ENCODE measurements at places on chromosomes 16 and 17.
A peak's percentile ranks its signal among the peaks of the same experiment; 100 is the strongest.

GRCh38 chr16:66832661-66833305 is 2.0 kb upstream of the NAE1 start:
- DNase-seq: peak; percentile 14

- DNase-seq: no peak
Observed at GRCh38 chr17:19510903-19511302, 22.8 kb upstream of the SLC47A1 start.

DNA sequence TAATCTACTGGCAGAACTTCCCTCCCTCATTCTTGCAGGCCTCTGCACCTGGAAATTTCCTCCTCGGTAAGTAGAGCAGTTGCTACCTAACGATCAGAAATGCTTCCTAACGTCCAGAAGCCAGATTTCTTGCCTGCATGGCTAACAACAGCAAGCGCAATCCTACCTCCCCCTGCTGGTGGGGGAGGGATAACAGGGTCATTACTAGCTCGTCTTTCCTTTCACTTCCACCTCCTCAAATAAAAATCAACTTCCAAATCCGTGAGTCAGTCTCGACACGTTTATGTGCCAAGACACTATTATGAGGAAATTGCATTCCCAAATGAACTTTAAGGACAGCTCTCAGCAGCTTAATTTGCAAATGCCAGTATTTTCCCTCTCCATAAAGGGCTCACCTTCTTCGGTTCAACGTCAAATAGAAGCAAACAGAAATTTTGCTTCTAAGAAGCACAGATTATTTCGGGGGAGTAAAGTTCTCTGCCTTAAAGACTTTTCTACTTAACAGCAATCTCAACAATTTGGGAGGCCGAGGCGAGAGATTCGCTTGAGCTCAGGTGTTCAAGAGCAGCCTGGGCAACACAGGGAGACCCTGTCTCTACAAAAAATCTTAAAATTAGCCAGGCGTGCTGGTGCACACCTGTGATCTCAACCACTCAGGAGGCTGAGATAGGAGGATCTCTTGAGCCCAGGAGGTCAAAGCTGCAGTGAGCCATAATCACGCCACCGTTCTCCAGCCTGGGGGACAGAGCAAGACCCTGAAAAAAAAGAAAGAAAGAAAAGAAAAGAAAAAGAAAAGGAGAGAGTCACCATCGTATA is 188.6 kb upstream of the PSMD7 start:
- DNase-seq: no peak

DNA sequence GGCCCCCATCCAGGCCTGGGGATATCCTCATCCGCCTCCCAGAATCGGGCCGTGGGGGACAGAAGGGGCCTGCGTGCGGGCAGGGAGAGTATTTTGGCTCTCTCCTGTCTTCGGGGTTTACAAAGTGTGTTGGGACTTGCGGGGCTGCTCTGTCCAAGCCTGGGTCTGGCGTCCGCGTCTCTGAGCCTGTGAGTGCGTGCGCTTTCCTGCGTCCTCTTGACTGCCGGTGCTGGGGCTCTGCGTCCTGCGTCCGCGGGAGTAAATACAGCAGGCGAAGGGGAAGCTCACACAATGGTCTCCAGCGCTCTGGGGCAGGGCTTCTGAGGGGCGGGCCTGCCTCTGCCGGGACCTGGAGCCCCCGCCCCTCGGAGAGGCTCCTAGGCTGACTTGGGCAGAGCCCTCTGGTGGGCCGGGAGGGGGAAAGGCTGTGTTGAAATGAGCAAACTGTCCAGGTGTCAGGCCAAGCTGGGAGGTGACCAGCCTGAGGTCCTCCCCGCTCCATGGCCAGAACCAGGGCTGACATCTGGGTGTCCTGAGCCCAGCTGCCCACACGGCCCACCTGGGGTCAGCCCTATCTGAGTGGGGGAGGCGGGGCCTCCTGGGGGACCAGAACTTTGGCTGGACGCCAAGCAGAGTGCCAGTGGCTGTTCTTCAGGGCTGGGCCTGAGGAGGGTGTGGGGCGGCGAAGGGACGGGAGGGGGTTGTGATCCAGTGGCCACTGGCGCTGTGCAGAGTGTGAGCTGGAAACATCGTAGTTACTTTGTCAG is 233.6 kb downstream of the SEC14L1 start:
- DNase-seq: no peak

DNA sequence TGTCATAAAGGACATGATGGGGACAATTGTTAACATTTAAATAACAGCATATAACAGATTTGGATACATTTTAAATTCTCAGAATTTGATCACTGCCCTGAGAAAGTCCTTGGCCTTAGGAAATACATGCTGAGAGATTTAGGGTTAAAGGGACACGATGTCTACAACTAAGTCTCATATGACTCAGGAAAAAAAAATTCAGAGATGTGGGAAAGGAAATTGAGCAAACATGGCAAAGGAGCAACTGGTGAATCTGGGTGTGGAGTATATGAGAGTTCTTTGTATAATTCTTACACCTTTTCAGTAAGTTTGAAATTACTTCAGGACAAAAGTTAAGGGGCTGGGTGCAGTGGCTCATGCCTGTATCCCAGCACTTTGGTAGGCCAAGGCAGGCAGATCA is 18.2 kb downstream of the MPP3 start:
- DNase-seq: no peak

GRCh38 chr17:80270836-80271235 is 10.2 kb downstream of the RNF213 start:
- DNase-seq: no peak

- DNase-seq: no peak
Observed at GRCh38 chr17:49640556-49640955, 37.3 kb downstream of the SPOP start.

DNA sequence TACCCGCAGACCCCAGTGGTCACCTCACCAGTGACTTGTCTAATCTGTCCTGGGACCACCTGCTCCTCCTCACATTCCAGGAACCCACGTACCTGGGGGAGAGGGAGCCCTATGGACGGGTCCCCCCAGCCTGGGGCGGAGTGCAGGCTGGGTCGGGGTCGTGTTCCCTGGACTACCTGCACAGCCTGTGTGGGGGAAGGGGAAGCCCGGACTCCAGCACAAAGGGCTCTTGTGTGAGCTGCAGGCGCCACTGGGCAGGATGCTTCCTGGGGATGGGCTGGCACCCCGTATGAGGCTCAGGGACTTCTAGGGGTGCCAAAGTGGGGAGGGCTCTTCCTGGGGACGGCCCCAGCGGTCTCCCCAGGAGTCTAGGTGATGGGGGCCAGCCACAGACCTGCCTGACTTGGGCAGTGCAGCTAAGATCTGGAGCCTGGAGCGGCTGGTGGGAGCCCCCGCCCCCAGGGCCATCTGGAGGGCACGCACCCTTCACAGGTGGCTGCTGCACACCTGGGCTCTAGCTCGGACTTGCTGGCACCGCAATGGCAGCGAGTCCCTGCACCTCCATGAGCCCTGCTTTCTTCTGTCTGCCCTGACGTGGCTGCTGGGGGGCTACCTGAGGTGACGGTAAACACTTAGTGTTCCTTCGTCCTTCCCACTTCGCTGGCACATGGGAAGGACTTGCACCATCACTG is 7.5 kb downstream of the VASN start:
- DNase-seq: no peak

- DNase-seq: no peak
Observed at GRCh38 chr16:120756-121155, 17.7 kb downstream of the NPRL3 start.
